ENCODE measurements at places on chromosomes 2 and 18.

DNA sequence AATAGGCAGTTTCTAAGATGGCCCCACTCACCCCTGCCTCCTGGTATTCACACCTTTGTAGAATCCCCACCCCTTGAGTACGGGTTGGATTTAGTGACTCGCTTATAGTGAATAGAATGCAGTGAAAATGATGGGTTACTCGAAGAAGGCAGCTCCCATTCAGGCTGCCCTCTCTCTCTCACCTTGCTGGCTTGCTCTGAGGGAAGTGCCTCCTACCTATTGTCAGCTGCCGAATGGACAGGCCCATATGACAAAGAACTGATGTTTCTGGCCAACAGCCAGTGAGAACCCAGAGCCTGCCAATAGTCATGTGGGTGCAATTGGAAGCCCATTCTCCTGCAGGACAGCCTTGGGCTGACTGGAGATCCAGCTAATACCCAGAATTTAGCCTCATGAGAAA is 22.1 kb upstream of the RNF103 start:
- DNase-seq = no peak

DNA sequence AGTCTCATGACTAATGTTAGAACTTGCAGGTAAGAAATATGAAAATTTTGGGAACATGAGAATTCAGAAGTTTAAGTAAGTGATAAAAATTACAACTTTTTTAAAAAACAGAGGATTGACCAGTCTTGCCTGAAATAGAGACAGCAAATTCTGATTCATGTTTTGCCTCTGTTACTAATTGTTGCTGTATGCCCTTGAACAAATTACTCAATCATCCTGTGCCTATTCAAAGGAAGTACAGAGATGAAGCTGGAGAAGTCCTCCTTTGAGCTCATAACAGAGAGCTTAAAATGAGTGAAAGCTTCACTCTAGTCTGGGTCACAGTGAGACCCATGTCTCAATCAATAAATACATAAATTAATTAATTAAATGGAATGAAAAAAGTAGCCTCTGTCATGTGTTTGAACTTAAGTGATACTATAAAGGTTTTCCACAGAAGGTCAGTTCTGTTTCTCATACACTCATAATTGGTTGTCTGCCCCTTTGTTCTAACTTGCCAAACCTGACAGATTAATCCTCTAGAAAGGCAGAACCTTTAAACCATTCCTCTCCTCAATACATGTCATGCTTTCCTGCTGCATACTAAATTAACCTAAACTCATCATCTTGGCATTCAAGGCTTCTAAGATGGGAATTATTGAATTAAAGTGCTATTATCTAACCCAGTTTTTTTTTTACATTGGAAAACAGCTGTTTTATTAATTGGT is 374.6 kb upstream of the LRATD1 start:
- DNase-seq = no peak

- DNase-seq = no peak
Observed at GRCh38 chr2:172698041-172698863, 37.4 kb upstream of the RAPGEF4 start.

DNA sequence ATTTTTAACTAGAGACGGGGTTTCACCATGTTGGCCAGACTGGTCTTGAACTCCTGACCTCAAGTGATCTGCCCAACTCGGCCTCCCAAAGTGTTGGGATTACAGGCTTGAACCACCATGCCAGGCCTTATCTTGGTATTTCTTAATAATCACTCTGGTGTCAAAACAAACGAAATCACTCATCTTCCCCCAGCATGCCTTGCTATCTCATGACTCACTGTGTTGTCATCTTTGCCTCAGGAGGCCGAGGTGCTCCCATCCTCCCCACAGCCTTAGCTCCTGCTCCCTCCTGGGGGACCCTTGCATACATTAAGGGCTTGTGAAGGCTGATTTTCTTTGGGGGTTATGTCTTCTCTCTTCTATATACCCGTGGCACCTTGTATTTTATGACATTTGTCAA is 250.1 kb upstream of the DPP10 start:
- DNase-seq = no peak

DNA sequence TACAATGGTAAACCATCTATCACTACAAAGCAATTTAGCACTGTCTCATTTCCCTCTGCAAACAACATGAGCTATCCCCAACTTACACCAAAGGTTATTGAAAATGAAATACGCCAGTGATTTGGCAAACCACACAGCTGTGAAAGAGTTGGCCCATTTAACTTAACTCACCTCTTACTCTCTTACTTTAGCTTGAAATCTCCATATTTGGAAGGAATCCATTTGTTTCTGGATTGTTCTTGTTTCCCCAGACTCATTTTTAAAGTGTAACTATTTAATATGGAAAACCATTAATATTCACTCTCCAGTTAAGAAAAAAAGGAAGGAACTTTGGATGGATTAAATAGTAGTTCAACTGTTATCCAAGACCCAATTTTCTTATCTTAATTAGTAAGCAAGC is 93.7 kb upstream of the TRIB2 start:
- DNase-seq = no peak

GRCh38 chr2:184210329-184210728 is 388.0 kb upstream of the ZNF804A start:
- no peak for DNase-seq

DNA sequence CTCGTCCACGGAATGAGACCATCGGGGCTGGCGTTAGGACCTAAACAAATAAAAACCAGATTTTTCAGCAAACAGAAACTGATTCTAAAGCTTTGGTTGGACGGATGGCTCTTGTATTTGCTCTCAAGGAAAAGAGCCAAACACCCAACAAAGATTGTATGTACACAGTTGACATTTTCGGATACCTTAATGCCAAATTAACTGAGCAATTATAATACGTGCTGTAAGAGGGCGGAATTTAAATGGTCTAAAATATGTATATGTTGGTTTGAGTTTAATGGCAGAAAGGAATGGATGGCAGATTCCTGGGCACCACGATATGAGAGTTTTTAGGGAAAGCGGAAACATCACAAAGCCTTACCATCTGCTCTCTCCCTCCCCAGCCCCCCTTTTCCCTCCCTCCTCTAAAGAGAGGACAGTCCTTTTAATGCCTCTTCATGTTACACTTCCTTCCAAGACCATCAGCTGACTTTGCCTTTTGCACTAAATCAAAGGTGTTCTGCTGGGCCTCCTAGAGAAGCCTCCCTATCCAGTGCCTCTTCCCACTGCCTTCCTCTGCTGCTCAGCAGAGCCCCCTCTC is 33.3 kb downstream of the STAT1 start:
- DNase-seq = no peak

GRCh38 chr2:38578832-38579231 is 23.9 kb downstream of the HNRNPLL start:
- DNase-seq = peak; percentile 40

- DNase-seq = no peak
Observed at GRCh38 chr2:23488584-23488983, 103.6 kb downstream of the KLHL29 start.

GRCh38 chr2:8036366-8036765 is 645.5 kb upstream of the ID2 start:
- no peak for DNase-seq

- no peak for DNase-seq
Observed at GRCh38 chr2:174897286-174897685, 107.9 kb downstream of the CHN1 start.

DNA sequence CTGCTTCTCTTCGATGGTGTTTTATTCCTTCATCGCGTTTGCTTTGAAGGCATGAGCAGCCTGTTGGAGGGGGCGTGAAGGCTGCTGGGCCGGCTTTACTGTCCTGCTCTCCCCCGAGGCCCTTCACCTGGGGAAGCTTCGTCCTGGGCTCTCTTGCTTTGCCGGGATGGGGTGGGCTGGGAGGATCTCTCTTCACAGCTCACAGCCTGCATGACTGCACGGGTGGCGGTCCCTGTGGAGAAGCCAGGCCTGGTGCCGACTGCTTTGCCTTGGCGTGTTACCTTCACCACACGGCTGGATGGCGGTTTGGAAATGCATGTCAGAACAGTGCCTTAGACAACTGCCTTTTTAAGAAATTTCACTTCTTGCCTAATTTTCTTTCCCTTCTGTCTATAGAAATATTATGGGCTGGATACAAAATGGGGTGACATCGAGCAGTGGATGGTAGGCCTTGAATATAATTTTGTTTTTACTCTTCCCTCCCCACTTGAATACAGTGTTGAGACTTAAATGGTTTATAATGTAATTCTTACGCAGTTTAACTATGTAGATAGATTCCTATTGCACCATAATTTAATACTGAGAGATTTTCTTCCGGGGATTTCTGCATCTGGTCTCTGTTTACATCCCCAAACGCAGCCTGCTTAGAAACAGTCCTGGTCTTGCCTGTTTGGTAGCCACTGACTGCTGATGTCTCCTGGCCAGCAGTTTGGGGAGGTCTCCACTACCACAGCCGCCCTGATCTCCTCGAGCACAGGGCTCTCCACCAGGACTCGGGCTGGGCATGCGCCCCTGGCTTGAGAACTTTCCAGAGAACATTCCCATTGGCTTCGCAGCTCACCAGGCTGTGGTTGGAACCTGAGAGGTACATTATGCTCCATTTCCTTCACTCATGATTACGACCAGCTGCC is 81.0 kb upstream of the RBM44 start:
- DNase-seq = no peak
